ENCODE measurements at places on chromosomes 6 and 20. TPM values are rescaled to one million over a fixed set of nuclear protein-coding genes. Genes with fewer than 3 reads are reported as not detected.

The CTCFL gene
- total RNA-seq: not detected

The GCNT2 gene
- total RNA-seq: 0.19 TPM

The C6orf15 gene
- total RNA-seq: not detected

The SLC17A1 gene
- total RNA-seq: not detected

The CTAGE9 gene
- total RNA-seq: not detected

The CST5 gene
- total RNA-seq: not detected

The NFYA gene
- total RNA-seq: 26.9 TPM

The PHACTR3 gene
- not detected for total RNA-seq

The TTLL9 gene
- 0.24 TPM for total RNA-seq

The SLC4A11 gene
- total RNA-seq: 3.2 TPM

The NKAIN4 gene
- not detected for total RNA-seq

The CCDC28A gene
- 12.9 TPM for total RNA-seq

The COL9A1 gene
- total RNA-seq: not detected

Data from osteocyte (in vitro differentiated cells).